Activated T-cell treated with anti-CD3 and anti-CD28 coated beads for 4 hours (primary cell): ENCODE measurements at places on chromosomes 5 and 9.

- no peak for DNase-seq
These were observed 44.6 kb upstream of the GLDC start for GRCh38 chr9:6689893-6690674.

DNA sequence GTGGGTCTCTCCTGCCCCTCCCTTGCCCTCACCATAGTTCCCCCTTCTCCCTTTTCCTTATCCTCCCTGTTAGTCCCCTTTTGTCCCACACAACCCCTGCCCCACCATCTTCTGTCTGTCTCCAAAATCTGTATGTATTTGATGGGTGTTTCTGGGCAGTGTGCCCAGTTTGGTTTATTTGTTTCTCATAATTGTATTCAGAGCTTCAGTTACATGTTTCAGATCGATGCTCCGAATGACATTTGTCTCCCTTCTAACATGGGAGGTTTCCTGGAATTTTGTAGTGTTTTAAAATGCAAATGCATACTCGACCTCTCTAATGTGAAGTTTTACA is 22.2 kb downstream of the FBXL7 start:
- DNase-seq, result no peak

DNA sequence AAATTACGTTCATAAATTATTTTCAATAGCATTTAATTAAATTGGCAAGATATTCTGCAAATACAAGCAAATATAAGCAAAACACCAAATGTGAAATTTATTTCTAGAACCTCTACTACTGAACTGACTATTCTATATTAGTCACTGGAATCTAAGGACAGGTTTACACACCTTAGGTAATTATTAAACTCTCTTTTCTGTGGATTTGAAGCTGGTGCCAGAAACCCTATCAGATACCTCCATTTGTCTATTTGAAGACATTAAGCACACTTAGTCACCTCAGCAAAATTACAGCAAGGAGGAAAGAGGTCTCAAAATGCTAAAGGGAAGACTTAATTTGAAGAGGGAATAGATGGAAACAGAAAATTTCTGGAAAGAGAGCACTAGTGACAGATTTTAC is 83.4 kb downstream of the CPLANE1 start:
- no peak for DNase-seq

DNA sequence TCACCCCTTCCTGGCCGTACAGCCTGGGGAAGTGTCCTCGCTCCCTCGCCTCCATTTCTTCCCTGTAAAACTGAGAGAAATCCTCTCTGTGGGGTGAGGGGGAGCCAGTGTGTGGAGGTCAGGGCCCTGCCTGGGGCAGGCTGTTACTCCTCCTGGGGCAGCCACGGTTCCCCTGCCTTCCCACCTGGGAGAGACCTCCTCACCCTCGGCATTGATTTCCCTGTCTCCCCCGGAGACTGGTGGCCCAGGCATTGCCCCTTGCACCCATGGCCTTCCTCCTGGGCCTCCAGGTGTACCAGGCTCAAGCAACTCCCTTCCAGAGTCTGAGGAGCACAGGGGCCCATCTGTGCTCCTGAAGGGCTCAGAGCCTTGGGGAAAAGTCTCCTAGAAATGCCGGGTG is 75.6 kb upstream of the RNU6ATAC start:
- DNase-seq, result no peak

- DNase-seq, result no peak
These were observed 30.5 kb downstream of the SLC9A3 start for GRCh38 chr5:493758-494157.

GRCh38 chr9:114001794-114002261 is 76.3 kb downstream of the AMBP start:
- no peak for DNase-seq

- DNase-seq, result no peak
These were observed 386.7 kb downstream of the NTRK2 start for GRCh38 chr9:85056203-85056572.

DNA sequence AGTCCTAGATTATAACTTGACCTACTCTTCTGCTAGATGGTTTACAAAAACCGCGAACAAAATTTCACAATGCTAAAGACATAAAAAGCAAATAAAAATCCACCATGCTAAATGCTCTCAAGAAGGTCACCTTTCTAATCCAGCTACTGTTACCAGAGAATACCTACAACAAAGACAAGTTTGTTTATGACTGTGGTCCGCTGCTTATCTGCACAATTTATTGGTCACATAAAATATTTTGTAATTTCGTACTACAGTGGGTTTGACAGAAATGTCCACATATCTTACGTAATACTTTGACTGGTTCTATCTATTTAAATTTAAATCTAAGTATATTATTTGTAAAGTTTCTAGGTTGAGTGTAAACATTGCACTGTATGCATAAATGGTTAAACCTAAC is 257.6 kb upstream of the ZNF608 start:
- no peak for DNase-seq

DNA sequence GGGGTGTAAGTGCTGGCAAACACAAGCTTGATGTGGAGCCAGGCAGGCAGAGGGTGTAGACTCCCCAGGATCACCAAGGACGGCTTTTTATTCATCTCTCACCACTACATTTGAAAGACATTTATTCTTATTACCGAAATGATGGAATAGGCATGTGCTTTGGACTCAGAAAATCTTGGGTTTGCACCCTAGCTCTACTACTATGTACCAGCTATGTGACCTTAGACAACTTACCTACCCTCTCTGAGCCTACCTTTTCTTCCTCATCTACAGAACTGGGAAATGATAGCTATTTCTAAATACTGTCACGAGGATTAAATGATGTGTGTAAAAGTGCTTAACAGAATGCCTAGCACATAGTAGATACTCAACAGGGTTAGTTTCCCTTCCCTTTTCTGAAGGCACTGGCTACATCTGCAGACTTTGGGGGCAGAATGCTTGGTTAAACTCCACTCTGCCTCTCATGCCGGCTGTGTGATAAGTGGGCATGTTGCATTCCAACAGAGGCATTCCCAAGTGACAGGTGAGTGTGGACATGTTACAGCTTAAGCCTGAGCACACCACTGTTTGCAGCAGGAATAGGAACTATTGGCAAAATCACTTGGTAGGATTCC is 94.8 kb downstream of the SLC1A3 start:
- no peak for DNase-seq

DNA sequence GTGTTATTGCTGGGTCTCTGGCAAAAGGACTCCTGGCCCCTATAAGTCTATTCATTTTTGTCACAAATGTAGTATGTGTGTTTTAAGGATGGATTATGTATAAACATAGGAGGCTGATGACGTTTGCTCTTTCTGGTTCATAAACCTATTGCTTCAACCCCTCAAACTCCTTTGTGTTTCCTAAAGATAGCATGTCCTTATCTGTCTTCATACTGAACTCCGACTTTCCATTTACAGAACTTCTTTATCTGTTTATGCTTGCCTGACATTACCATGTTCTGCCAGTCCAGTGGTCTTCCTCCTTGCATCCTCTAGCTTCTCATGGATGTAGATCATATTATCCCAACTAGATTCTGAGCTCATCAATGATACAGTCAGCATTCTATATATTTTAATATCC is 46.1 kb downstream of the ARHGEF28 start:
- no peak for DNase-seq
